ENCODE measurements at places on chromosomes 6 and 20.

GRCh38 chr6:30157999-30158398 is 3.0 kb downstream of the TRIM10 start:
- DNase-seq, result no peak

DNA sequence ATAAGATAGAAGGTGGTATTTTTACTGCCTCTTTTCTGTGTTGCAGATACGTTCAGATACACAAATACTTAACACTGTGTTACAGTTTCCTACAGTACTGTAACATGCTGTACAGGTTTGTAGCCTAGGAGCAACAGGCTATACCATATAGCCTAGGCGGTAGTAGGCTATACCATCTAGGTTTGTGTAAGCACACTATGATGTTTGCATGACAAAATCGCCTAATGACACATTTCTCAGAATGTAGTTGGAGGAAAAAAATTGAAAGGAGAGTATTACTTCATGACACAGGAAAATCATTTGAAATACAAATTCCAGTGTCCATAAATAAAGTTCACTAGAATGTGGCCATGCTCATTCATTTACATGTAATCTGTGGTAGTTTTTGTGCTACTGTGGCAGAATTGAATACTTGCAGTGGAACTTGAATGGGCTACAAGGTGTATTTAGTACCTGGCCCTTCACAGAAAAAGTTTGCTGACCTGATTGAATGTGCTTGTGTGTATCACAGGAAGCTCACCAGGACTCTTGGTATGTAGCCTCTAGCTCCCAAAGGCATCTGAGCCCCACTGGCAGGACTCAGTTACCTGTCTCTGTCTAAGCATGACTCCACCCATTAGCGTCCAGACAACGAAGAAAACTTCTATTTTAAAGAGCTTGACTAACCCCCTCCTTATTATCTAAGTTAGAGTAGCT is 18.8 kb downstream of the TOP1 start:
- DNase-seq, result no peak

DNA sequence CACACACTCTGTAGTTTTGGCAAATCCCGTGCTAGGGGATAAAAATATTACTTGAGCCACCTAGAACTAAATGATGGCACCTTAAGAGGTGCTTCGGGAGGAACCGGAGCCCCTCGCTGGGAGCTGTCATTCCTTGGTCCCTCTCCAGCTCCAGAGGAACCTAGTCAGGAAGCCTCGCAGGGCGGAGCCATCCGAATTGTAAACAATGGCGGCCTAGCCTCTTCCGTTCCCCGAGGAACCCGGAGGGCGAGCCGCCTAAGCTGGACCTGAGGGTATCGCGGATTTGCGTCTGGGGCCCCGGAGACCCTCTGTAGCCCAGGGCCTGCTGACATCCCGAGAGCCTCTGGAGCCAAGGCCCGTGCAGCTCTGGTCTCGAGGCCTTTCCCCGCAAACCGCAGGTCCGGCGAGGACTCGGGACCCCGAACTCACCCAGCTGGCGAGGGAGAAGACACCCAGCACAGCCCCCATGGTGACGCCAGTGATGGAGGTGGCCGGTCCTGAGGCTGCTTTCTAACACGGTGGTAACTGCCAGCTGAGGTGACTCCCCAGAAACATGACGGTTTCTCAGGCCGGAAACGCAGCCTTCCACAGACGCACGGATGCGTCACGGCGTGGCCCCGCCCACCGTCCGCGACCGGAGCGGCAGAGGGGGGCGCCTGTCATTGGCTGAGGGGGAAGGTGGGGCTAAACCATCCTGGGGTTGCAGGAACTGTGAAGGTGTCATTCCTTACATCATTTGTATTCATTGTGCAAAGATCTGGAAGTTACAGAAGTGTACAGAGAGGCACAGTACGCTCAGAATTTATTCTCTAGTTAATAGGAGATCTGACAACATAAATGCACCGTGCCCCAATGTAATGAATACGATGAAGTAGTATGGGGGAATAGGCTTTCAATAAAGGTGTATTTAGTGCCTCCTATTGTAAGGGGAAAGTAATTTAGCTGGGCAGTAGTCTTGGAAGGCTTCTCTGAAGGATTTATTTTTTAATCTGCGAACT is at the start of gene SERINC3:
Gene SERINC3 (minus strand): TSS at position 587 of the 998 bp plus-strand sequence. CDS start 119 bp downstream, at position 468.
- peak; percentile 81 for DNase-seq

GRCh38 chr20:50784464-50784863 is 10.4 kb upstream of the BCAS4 start:
- no peak for DNase-seq

- peak; percentile 60 for DNase-seq
Observed at GRCh38 chr6:145147981-145148749, 587.2 kb downstream of the EPM2A start.

DNA sequence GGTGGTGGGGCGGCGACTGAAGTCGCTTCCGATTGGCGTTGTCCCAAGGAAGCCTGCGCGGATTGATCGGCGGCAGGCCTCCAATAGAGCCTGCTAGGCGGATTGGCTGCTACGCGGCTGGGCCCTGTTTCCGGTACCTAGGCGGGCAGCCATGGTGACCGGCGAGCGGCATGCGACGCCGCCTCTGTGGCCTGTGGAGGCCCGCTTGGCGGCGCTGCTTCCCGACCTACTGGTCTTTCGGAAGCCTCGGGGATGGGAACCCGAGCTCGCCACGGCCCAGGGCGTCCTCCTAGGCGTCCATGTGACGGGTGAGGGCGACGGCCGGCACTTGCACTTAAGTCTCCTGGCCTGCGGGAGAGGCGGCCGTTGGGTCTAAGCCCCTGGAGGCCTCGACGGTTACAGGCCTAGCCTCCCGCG is 28.1 kb downstream of the NFYA start:
- DNase-seq, result no peak
